ENCODE measurements at places on chromosomes 12 and 14.
A peak's percentile ranks its signal among the peaks of the same experiment; 100 is the strongest.

GRCh38 chr14:84247693-84248092 is 1282.3 kb upstream of the FLRT2 start:
- DNase-seq = no peak

DNA sequence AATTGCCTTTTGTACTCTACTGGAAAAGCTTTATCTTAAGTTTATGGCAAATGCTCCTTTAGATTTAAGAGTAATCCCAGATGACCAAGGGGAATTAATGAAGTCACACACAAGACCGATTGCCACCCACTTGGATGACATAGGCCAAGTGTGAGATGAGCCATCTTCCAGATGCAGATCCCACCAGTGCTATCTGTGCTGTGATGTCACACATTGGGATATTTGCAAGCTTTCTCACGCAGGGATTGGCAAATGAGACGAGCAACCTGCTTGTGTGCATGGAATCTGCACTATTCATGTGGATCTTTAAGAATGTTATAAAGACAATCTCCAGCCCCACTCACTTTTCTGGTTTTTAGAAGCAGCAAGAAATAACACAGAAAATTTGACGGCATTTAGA is 602.1 kb upstream of the TMEM132C start:
- peak; percentile 39 for DNase-seq

DNA sequence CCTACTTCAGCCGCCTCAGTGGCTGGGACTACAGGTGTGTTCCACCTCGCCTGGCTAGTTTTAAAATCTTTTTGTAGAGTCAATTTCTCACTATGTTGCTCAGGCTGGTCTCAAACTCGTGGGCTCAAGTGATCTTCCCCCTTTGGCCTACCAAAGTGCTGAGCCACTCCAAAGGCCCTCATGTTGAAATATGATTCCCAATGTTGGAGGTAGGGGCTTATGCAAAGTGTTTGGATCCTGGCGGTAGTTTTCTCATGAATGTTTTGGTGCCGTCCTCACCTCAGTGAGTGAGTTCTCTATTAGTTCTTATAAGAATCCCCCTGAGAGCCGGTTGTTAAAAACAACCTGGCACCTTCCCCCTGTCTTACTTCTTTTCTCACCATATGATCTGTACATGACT is 784.6 kb downstream of the TMTC2 start:
- no peak for DNase-seq

- no peak for DNase-seq
Observed at GRCh38 chr12:4918950-4919660, 9.4 kb downstream of the KCNA1 start.

- peak; percentile 15 for DNase-seq
Observed at GRCh38 chr14:67908052-67908754, 88.6 kb downstream of the RAD51B start.

GRCh38 chr14:68979722-68980451 is 785 bp upstream of the ACTN1 start:
- peak; percentile 65 for DNase-seq

- no peak for DNase-seq
Observed at GRCh38 chr12:86484473-86484872, 228.3 kb upstream of the MGAT4C start.

- DNase-seq = no peak
Observed at GRCh38 chr14:68471029-68471963, 321.6 kb downstream of the ZFP36L1 start.

GRCh38 chr12:54020591-54021405 is 7.4 kb upstream of the HOXC6 start:
- no peak for DNase-seq

DNA sequence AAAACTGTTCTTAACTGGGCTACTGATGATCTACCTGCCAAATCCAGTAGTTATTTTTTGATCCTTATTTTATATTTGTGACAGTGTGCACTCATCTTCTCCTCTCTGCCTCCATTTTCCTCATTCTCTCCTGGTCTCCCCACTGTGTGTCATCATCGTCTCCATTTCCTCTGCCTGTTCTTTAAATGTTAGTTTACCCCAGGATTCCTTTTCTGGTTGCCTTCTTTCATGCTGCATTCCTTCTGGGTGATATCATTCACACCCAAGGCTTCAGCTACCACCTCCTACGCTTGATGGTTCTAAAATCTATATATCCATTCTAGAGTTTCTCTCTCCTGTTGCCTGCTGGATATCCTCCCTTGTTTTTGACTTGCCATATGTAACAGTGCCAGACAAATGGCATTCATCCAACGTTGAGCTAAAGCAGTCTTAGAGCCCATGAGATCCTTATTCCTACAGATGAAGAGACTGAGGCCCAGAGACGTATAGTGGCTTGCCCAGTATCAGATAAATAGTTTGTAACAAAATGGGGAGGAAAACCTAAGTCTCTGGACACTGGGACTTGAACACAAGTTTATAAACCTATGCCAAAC is 109.5 kb downstream of the DIP2B start:
- DNase-seq = peak; percentile 36
